DND-41 (cell line): ENCODE measurements at places on chromosomes 11 and 22.

DNA sequence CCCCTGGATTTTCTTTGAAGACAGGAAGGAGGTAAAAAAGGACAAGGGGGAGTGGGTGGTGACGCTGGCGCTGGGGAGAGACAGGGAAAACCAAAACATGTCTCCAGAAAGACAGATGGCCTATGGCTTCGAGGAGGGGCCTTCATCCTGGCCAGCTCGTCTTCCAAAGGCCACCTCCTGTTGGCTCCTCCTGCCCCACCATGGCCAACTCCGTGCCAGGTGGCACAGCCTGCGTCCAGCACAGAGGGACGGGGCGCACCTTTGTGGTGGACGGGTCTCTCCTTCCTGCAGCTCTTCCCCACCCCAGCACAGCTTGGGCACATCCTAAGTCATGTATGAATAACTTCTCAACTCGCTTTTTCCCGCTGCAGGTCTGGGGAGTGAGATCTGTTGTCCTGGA, 22.7 kb downstream of the IGSF9B start:
- DNase-seq: no peak

GRCh38 chr11:22780952-22781593, 48.5 kb downstream of the SVIP start:
- no peak for DNase-seq

- DNase-seq: no peak
These were observed 1.7 kb downstream of the TKFC start for GRCh38 chr11:61334434-61335354.

GRCh38 chr22:23570681-23571080, 9.4 kb downstream of the IGLL1 start:
- peak; percentile 35 for DNase-seq

DNA sequence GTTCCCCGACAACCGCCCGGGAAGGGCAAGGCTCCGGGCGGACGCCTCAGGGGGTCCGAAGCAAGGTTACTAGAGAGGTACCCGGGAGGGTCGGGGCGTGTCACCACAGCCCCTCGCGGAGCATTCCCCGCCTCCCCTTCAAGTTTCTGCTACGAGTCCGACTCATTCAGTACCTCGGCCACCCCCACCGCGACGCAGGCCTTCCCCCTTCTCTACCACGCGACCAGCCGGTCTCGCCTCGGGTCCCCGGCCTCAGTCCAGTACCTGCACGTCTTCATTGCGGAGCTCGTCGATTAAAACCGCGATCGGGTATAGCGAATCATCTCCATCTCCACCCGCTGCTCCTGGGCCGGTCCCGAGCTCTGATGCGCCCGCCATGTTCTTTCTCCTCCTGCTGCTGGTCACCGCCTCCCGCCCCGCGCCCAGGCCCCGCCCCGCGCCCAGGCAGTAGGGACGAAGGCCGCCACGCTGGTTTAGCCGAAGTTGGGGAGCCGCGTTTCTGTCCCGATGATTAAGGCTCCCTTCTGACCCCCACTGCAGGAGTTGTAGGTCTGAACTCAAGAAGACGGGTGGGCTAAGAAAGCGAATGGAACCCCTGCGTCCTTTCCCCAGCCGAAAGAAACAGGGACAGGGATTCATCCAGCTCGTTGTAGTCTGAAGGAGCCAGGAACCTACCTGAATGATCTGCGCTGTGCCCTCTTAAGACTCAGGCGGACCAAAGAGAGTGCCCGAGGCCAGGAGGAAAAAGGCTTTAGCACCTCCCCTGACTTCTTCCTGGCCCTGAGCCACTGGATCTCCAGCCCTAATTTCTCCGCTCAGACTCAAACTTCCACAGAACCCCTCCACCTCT, at the start of gene PPP2R1B:
PPP2R1B (minus strand) TSS at position 406 of the 850 bp plus-strand sequence; CDS start at position 378, 28 bp downstream.
- DNase-seq: peak; percentile 75

- DNase-seq: no peak
These were observed 950.9 kb upstream of the CNTN5 start for GRCh38 chr11:98069861-98070260.

DNA sequence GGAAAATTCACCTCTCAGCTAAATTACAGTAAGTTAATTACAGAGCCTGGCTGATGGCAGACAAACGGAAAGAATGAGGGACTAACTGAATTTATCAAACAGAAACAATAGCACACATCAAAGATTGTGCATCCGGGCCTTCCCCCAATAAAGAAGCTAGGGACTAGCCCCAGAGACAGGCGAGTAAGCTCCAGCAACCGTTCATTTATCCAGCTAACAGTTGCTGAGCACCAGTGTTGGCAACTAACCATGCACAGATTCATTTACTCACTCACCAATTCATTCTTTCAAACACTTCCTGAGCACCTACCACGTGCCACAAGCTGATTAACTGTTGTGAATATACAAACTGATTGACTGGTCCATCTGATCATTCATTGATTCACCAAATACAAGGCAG, 51.2 kb downstream of the SMCO4 start:
- DNase-seq: no peak

DNA sequence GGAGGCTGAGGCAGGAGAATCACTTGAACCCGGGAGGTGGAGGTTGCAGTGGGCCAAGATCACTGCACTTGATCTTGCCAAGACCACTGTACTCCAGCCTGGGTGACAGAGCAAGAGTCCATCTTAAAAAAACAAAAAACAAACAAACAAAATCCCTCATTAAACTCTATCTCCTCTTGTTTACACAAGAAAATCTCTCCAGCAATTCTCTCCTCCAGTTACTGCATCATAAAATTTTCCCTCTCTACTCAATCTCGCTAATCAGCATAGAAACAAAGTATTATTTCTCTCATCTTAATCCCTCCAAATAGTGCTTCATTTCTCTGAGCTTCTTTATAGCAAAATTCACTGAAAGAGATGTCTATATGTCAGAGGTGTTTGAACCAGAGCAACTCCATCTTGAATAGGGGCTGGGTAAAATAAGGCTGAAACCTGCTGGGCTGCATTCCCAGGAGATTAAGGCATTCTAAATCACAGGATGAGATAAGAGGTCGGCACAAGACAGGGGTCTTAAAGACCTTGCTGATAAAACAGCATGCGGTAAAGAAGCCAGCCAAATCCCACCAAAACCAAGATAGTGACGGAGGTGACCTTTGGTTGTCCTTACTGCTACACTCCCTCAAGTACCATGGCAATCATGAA, 19.8 kb downstream of the MTMR2 start:
- DNase-seq: no peak

GRCh38 chr11:22244986-22245592, 52.2 kb downstream of the ANO5 start:
- peak; percentile 17 for DNase-seq

- no peak for DNase-seq
These were observed 163.7 kb upstream of the ZBED5 start for GRCh38 chr11:11021563-11021962.

GRCh38 chr22:32723643-32724042, 77.9 kb upstream of the TIMP3 start:
- peak; percentile 90 for DNase-seq

GRCh38 chr22:50524676-50525103, 708 bp downstream of the SCO2 start:
- DNase-seq: peak; percentile 62

DNA sequence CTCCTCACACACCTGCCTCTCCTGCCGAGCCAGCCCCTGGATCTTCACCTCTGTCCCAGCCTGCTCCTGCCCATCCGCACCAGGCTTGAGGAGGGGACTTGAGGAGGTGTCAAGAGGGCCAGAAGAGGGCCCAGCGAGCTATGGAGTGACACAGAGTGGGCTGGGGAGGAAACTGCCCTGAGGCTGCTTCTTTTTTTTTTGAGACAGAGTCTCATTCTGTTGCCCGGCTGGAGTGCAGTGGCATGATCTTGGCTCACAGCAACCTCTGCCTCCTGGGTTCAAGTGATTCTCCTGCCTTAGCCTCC, 21.9 kb upstream of the CDON start:
- no peak for DNase-seq

GRCh38 chr11:102623128-102623527, 2.0 kb downstream of the MMP20 start:
- DNase-seq: no peak

- no peak for DNase-seq
These were observed 198.3 kb downstream of the CASP12 start for GRCh38 chr11:104699981-104700380.

DNA sequence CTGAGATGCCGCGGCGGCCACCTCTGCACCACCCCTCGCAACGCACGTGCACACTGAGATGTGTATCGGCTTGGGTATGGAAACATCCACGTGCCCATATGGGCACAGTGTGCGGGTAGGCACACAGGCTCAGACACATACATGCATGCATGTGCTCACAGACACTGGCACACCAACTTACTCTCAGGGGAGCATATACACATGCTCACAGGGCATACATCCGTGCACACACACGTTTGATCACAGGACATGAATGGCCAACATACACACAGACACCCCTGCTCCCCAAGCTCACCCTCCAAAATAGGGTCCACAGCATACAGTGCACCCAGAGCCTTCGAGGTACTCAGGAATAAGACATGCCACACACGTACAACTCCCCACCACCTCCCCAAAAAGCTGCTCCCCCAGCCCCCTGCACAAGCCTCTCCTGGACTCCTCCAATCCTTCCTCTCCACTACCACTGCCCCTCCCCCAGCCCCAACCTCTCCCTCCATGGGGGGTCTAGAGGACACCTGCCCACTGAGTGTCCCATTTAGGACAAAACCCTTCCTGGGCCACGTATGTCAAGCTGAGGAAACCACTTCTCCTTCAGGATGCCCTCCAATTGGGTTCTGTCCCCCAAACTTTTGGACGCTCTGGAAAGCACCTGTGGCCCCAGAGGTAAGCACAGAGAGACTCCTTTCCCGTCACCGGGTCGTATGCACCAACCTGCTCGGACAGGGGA, 53.1 kb downstream of the SLC22A12 start:
- no peak for DNase-seq

DNA sequence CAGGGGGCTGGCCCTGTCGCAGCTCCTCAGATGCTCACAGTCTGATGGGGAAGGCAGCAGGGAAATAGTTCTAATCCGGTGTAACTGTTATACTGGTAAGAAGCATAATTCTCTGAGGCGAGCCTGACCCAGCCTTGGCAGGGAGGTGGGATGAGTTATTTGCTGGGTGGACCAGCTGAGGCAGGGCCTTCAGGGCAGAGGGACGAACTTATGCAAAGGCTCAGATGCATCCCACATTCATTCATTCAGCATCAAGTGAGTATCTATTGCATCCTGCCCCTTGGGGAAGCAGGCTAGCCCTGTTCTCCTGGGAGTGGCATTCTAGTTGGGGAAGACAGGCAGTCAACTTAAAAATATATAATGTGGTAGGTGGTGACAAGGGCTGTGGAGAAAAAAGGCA, 13.6 kb upstream of the SREBF2 start:
- DNase-seq: no peak

- no peak for DNase-seq
These were observed 66.5 kb downstream of the FAM168A start for GRCh38 chr11:73531386-73531785.

DNA sequence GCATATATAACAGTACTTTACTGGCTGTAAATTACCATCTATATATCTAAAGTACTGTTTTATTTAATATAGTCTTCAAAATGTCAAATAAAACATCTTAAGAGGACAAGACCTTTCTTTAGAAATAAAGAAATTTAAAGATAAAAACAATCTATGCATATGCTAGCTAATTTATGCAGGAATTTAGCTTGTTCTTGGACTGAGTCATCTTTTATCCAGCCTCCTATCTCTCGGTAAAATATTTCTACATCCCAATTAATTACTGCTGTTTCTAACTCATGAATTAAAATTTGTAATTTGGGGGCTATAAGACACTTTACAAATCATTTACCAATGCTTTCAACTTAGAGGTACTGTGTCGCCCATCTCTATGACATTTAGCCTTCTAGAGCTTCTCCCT, 72.8 kb upstream of the DDI1 start:
- no peak for DNase-seq

GRCh38 chr11:67002297-67002913, 20.5 kb upstream of the SYT12 start:
- no peak for DNase-seq

DNA sequence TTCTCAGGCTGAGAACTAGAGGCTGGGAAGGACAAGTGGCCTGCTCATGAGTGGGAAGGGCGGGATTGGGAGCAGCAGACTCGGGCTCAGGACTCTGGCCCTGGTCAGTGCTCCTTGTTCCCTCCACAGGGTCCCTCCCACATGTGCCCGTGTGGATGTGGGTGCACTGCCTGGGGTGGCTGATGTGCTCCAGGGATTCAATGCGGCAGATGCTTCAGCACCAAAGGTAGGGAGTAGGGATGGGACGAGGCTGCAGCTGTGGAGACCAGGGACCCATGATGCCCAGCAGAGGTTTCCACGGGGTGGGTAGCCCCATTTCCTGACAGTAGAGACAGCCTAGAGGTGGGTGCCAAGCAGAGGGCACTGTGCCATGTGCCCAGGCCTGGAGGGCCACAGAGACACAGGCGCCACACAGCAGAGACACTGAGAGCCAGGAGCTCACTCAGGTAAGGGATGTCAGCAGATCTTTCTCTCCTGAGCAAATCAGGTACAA, 89.5 kb downstream of the GGTLC2 start:
- no peak for DNase-seq

GRCh38 chr11:102115557-102115956, 5.3 kb downstream of the YAP1 start:
- no peak for DNase-seq

- no peak for DNase-seq
These were observed 40.6 kb upstream of the GNAZ start for GRCh38 chr22:23029521-23030228.

DNA sequence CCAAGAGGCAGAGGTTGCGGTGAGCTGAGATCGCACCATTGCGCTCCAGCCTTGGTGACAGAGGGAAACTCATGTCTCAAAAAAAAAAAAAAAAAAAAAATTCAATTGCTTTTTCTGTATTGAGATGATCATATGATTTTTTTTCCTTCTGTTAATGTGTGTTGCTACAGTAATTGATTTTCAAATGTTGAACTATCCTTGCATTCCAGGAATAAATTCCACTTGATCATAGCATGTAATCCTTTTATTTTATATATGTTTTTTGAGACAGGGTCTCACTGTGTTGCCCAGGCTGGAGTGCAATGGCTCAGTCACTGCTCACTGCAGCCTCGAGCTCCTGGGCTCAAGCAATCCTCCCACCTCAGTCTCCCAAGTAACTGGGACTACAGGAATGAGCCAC, 33.3 kb downstream of the MOV10L1 start:
- DNase-seq: no peak

GRCh38 chr22:30326255-30326705, 461 bp downstream of the TBC1D10A start:
- peak; percentile 51 for DNase-seq

DNA sequence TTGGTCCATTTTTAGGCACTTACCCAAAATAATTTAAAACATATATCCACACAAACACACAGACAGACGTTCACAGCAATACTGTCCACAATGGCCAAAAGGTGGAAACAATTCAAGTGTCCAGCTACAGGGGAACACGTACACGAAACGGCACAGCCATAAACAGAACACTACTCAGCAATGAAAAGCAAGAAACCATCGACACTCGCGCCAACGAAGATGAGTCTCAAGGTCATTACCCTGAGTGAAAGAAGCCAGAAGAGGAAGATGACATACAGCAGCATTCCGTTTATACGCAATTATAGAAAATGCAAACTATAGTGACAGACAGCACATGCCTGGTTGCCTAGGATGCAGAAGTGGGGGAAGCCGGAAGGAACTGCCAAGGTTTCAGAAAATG, 13.4 kb upstream of the COMT start:
- no peak for DNase-seq
